Endodermal cell (in vitro differentiated cells): ENCODE measurements at places on chromosomes 1 and 21. TPM values are rescaled to one million over a fixed set of nuclear protein-coding genes. Genes with fewer than 3 reads are reported as not detected.

Gene PDZK1IP1
- total RNA-seq, result not detected in 3 replicates

Gene ARHGEF16
- total RNA-seq, result 46.6 to 50.4 TPM (median 47.7 TPM) in 3 replicates

Gene C1orf116
- total RNA-seq, result 0.32 to 0.84 TPM (median 0.60 TPM) in 3 replicates

Gene PALMD
- total RNA-seq, result 0.26 and 0.50 TPM in 2 replicates

Gene CR2
- total RNA-seq, result 0.48 and 0.52 TPM in 2 replicates

GRCh38 chr1:81010126-81010525 lies 790.6 kb upstream of the ADGRL2 start:
- no peak for DNase-seq

DNA sequence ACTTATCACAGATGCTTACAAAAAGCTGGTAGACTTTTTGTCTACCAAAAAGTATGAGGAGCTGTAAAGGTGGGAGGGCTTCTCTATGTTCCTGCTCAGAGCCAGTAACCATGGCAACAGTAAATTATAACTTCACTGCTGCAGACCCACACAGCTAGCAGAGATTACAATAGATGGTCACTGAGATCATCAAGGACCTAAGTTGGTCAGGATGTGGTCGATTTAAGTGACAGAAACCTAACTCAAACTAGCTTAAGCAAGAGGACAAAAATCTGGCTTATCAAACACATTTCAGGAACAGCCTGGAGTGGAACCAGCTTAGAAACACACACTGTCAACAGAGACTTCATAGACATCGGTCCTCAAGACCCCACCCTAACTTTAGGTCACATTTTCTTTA lies 113.4 kb upstream of the ATP1A1 start:
- no peak for DNase-seq

DNA sequence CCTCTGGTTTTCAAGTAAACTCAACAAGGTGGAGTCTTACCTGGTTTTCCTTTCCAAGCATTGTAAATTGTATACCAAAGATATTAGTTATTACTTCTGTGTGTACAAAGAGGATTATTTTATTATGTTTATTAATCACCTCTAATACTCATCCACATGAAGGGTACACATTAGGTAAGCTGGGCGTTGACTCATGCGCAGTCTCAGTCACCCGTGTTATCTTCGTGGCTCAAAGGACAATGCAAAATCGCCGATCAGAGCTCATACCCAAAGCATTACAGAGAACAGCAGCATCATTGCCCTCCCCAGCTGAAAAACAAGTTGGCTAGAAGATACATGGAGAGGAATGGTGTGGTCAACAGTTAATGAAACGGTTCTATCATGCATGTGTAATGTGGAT lies 148.7 kb downstream of the NR5A2 start:
- no peak for DNase-seq

- DNase-seq, result peak; percentile 45
Measured at GRCh38 chr21:45421071-45421845, 16.3 kb downstream of the COL18A1 start.

Gene CENPS
- 11.0 to 30.8 TPM (median 30.2 TPM) in 3 replicates for total RNA-seq

Gene GPR52
- 1.0 and 1.1 TPM in 2 replicates for total RNA-seq

Gene ZNF648
- total RNA-seq, result 0.11 TPM in 1 of 3 replicates, not detected in the others

Gene TRIM67
- total RNA-seq, result 0.04 and 0.05 TPM in 2 replicates

- DNase-seq, result no peak
Measured at GRCh38 chr1:165647970-165648369, 16.9 kb downstream of the MGST3 start.

Gene CHRNB2
- total RNA-seq, result 0.18 to 0.31 TPM (median 0.29 TPM) in 3 replicates

Gene CD46
- 123 to 136 TPM (median 135 TPM) in 3 replicates for total RNA-seq

Gene ZNF683
- not detected in 2 replicates for total RNA-seq

GRCh38 chr1:150444232-150444631 lies 43.0 kb upstream of the TARS2 start:
- DNase-seq, result no peak

- DNase-seq, result no peak
Measured at GRCh38 chr1:186999506-186999905, 170.8 kb downstream of the PLA2G4A start.

DNA sequence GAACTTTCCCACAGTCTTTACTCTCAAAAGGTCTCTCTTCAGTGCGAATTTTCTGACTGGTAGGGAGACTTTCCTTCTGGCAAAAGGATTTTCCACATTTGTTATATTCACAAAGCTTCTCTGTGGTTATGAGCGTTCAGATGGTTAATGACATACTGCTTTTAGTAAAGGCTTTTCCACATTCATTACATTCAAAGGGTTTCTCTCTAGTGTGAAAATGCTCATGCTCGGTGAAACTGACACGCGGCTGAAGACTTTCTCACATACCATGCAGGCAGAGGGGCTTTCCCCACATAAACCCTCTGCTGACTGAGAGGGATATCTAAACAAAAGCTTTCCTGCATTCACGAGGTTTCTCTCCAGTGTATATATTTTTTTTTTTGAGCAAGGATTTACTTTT lies 9.9 kb upstream of the KLF18 start:
- DNase-seq, result no peak

DNA sequence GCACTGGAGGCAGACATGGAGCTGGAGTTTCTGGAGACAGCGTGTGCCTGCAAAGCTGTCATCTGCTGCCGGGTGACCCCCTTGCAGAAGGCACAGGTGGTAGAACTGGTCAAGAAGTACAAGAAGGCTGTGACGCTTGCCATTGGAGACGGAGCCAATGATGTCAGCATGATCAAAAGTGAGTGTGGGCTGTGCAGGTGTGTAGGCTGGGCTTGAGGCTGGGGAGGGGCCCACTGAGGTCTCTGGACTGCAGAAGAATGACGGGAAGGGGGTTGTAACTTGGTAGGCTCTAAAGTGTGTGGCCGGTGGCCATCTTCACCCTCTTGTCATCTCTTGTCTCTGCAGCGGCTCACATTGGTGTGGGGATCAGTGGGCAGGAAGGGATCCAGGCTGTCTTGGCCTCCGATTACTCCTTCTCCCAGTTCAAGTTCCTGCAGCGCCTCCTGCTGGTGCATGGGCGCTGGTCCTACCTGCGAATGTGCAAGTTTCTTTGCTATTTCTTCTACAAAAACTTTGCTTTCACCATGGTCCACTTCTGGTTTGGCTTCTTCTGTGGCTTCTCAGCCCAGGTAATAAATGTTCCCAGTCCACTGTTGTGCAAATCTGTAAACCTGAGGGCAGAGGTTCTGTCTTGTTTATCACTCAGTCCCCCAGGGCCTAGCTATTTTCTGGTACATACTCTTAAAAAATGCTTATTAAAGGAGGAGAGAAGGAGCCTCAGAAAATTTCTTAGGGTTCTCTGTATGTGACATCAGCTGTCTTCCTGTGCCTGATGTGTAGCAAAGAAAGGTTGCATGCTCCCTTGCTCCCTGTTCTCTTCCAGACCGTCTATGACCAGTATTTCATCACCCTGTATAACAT lies 19.9 kb downstream of the ATP8B2 start:
- peak; percentile 91 for DNase-seq

Gene SMPDL3B
- 11.8 and 13.4 TPM in 2 replicates for total RNA-seq

- no peak for DNase-seq
Measured at GRCh38 chr1:238115852-238116251, 225.1 kb upstream of the ZP4 start.

Gene PTCH2
- 1.5 TPM in 2 replicates for total RNA-seq

- DNase-seq, result no peak
Measured at GRCh38 chr1:112409414-112409813, 13.4 kb downstream of the CTTNBP2NL start.

GRCh38 chr21:42648606-42649005 lies 4.8 kb upstream of the PDE9A start:
- no peak for DNase-seq

DNA sequence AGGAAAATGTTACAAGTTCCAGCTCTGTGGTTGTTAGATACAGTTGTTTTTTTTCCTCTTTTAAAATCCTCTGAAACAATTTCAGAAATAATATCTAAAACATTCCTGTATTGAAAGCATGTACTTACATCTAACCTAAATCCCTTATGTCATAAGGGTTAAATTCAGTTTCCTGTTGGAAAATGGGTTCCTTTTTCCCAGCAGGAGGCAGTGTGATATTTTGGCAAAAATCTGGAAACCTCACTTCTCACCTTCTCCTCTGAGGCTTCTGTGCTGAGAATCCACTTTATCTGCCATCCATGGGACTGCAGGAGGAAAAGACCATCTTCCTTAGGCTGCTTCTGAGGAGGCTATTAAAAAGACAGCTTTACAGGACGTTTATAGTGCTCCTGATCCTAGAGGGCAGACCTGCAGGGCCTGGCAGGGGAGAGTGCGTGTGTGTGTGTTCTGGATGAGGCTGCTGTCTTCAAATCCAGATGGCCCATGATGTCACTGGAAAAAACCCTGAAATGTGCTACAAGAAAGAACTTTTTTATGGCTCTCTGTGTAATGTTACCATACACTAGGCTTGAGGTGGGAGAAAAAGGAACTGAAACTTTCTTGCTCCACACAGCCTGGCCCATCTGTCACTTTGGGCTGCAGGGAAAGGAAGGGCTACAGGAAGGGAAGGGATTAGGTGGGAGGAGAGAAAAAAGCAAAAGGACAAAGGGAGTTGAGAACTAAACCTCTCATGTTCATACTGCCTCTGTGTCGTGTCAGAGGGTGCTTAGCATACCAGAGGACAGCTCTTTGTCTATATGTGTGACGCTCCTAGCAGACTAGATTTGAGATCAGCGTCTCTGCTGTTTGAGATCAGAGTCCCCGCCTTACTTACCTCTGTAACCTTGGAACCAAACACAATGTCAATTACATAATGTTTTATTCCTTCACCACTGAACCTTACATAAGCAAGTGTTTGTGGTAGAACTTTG lies 379.2 kb upstream of the SPAG17 start:
- peak; percentile 57 for DNase-seq

DNA sequence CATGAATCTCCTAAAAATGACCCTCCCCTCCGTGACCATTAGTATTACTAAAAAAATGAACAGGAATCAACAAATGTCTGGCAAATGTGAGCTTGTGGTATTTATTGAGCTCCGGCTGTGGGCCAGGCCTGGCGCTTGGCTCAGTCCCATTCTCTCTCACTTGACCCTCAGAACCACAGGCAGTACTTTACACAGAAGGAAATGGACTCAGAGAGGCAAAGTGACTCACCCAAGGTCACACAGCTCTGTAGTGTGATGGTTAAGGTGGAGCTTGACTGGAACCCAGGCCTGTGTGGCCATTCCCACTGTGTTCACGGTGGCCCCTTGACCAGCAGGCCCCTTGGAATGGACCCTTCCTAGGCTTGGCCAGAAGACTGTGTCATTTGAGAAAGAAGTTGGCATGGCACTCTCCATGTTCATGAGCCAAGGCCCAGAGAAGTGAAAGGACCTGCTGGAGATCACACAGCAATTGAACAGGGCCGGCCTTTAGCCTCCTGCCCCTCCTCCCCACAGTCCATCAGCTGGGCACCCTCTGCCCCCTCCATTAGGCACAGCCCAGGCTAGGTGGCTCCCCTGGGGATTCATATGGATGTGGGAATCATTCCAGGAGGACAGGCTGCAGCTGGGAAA lies 32.1 kb downstream of the FAM151A start:
- DNase-seq, result no peak

DNA sequence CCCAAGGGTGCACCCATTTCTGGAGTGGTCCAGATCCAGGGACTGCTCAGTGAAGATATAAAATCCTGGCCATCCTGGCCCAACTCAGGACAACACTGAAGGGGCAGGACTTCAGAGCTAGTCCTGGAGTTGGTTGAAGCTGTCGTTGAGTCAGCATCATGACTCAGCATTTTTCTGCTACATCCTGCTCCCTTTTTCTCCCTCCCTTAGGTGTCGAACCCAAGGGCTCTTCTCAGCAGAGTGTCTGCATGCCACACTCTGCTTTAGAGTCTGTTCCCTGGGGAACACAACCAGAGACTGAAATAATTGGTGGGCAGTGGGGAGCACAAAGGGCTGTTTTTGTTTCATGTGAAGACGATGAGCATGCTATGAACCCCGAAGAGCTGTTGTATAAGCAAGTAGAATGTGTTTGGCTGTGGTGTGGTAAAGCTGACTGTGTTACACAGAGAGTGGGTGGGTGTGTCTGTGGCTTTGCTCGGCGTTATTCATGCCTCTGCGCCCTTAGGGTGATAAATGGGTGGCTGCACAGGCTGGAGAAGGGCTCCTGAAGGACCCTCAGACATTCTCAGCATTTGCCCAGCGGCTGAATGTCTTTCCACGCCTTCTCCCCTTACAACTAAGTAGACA lies 167.2 kb downstream of the CYYR1 start:
- peak; percentile 60 for DNase-seq

- DNase-seq, result no peak
Measured at GRCh38 chr1:159831412-159832141, 4.9 kb downstream of the SLAMF8 start.

Gene POU2F1
- 49.4 to 59.3 TPM (median 57.3 TPM) in 3 replicates for total RNA-seq

Gene MRPL37
- 84.5 and 94.8 TPM in 2 replicates for total RNA-seq

GRCh38 chr1:109500941-109501381 lies 7.1 kb downstream of the CYB561D1 start:
- no peak for DNase-seq
